DMS79 (cell line): ENCODE measurements at places on chromosomes 1 and 21.

- no peak for DNase-seq
These were observed 213.1 kb downstream of the RERE start for GRCh38 chr1:8604041-8604945.

- DNase-seq, result no peak
These were observed 13.4 kb downstream of the PLA2G2F start for GRCh38 chr1:20152599-20152930.

GRCh38 chr1:3898994-3899753, 898 bp downstream of the C1orf174 start:
- DNase-seq, result no peak

GRCh38 chr1:211610779-211611556, 32.0 kb upstream of the SLC30A1 start:
- no peak for DNase-seq

DNA sequence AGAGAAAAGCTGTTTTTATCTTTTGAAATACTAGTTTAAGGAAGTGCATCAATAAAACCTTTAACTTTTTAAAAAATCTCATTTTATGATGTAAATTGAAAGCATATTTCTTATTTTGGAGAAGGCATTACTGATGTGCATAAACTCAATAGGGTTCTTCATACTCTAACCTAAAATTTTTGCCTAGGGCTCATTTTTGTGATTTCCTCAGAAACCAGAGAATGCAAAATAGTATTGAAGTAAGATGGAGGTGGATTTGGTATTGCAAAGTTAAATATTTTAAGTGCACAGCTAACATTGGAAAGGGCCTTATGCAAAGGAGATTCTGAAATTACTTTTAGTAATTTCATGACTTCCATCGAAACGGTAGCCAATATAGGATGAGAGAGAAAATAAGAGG, 101.9 kb downstream of the PTGER3 start:
- no peak for DNase-seq

- DNase-seq, result no peak
These were observed 68.6 kb upstream of the POU3F1 start for GRCh38 chr1:38115226-38115625.

GRCh38 chr21:40717028-40717427, 129.9 kb downstream of the DSCAM start:
- DNase-seq, result peak; percentile 39

DNA sequence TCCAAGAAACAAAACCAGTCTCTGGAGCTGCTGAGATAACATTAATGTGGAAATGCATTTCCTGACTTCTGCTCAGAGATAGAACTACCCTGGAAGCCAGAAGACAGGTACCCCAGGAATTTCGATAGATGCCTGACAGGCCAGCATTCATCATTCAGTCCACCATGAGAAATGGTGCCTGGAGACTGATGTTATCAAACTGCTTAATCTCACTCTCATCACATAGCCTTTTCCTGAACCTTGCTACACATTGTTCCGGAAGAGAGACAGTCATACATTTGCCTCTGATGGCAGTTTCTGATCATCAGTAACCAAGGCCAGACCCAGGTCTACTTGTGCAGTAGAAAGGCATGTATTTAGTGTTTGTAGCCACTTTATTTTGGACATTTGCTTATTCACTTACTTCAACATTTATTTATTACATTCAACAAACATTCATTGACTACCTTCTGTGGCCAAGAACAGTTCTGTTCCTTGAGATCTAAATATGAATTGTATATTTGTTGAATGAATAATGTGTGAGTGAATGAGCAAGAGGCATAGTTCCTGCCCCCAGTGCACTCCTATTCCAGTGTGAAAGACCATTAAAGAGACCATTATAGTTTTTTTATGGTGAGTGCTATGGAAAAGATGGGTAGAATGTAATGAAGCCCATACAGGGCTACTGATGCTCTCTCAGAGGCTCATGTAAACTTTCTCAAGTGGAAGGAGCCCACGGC, 485.7 kb downstream of the NUF2 start:
- DNase-seq, result no peak

DNA sequence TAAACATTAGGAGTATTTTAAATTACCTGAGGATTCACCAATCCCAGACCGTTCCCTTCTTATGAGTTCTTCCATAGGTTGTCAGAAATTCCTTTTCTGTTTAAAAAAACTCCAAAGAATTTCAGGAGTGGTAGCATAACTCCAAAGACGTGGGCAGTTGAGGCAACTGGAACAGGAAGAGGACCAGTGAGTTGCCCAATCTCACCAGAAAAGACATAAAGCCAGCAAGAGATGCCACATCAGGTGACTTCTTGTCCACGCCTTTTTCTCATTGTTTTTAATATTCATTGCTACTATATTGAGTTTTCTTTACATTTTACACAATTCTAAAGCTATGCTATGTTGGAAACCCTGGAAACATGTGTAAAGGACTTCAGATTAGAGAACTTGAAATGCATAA, 88.1 kb upstream of the JAK1 start:
- no peak for DNase-seq

DNA sequence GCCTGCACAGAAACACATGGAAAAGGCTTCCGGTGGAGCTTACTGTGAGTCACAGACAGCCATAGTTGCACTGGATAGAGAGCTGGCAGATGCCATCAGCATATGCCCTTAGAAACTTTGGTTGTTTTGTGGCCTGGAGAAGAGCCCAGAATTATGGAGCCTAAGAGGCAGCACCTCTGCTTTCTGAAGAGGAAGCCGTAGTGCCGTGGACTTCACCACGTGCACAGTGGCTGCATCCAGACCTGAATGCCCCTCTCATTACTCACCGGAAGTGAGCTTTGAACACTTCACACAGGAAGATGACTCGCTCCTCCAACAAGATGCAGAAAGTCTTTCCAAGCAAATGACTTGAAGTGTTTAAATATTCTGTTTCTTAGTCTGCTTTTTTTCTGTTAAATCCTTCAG, 28.4 kb downstream of the JUN start:
- DNase-seq, result no peak

DNA sequence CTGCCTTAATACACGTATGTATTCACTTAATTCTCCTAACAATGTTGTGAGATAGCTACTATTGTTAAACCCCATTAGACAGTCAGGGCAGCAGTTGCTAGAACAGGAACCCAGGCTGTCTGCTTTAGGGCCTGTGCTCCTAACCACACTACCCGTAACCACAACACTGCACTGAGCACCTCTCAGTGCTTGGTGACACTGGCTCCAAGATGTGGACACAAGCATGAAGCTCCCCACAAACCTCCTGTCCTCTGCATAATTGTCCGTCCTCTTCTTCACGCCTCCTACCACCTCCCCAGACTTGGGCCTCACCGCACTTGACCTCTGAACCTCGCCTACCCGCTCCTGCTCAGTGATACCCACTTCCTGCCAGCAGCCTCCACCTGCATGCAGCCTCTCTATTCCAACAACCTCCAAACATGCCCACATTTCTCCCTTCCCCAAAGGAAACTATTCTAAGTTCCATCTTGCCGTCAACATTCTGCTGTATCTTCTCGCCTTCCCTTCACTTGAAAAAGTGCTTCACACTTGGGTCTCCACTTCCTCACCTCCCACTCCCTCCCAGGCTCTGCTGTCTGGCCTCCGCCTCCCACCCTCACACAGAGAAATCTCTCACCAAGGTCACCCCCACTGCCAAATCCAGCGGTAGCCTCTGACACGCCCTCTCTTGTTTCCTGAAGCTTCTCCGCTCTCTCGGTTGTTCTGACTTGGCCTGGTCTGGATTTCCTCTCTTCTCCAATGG, 14.6 kb upstream of the AHDC1 start:
- DNase-seq, result no peak

DNA sequence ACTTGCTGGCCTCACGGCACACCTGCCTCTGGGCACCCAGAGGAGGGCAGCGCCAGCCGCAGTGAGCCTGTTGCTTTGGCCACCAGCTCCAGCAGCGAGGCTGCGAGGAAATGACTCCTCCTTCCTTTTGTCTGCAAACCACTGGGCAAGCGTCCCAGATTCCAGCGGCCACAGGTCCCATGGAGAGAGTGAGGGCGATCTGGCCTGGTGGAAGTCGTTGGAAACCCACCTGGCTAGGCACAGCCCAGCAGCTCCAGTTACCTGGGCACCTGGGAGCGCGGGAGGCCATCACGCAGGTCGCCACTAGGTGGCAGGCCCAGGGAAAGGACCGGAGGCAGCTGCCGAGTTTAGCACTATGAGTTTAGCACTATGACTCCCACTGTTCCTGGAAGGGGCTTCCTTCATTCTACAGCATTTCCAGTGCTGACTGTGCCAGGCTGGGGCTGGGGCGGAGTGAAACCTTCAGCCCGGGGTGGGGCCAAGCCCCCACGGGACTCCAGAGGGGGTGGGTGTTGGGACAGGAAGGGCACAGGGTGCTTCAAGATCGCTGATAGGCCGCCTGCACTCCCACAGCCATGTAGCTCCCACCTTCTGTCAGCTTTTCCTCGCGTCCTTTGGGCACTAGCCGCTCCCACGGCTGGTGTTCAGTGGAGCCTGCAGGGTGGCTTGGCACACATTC, 1.1 kb upstream of the ESPN start:
- peak; percentile 95 for DNase-seq

- no peak for DNase-seq
These were observed 19.5 kb downstream of the KCNH1 start for GRCh38 chr1:211114446-211114845.
